ENCODE measurements at places on chromosomes 4 and X. TPM values are rescaled to one million over a fixed set of nuclear protein-coding genes. Genes with fewer than 3 reads are reported as not detected.

The MXRA5 gene
- polyA plus RNA-seq: not detected

The FANCB gene
- polyA plus RNA-seq: 2.6 TPM

The GPC4 gene
- polyA plus RNA-seq: 0.27 TPM

The MAGEA9 gene
- polyA plus RNA-seq: not detected

The C4orf51 gene
- not detected for polyA plus RNA-seq

The ARHGEF9 gene
- 0.84 TPM for polyA plus RNA-seq

The IL3RA gene
- polyA plus RNA-seq: 4.4 TPM

The LAMTOR3 gene
- polyA plus RNA-seq: 62.5 TPM

The SMIM10 gene
- polyA plus RNA-seq: 0.14 TPM

The SOWAHB gene
- polyA plus RNA-seq: not detected

The TMEM144 gene
- polyA plus RNA-seq: 1.5 TPM

The CCNA2 gene
- not detected for polyA plus RNA-seq

The DDX53 gene
- not detected for polyA plus RNA-seq

The DBET gene
- polyA plus RNA-seq: not detected

The DCLK2 gene
- polyA plus RNA-seq: not detected

The PAK3 gene
- polyA plus RNA-seq: not detected

The NALF2 gene
- polyA plus RNA-seq: not detected

The PWWP3B gene
- polyA plus RNA-seq: not detected

The CCNQ gene
- 27.3 TPM for polyA plus RNA-seq

The PCYT1B gene
- 0.15 TPM for polyA plus RNA-seq

The PLXNA3 gene
- not detected for polyA plus RNA-seq

The IL21 gene
- not detected for polyA plus RNA-seq

The TMEM35A gene
- not detected for polyA plus RNA-seq

The UGT2B10 gene
- polyA plus RNA-seq: not detected

The TLR1 gene
- polyA plus RNA-seq: 117 TPM

The CSAG2 gene
- polyA plus RNA-seq: not detected

The GPR119 gene
- not detected for polyA plus RNA-seq

The PAGE4 gene
- not detected for polyA plus RNA-seq

The COX7B2 gene
- polyA plus RNA-seq: not detected

The RIBC1 gene
- polyA plus RNA-seq: 0.25 TPM

The SHROOM3 gene
- not detected for polyA plus RNA-seq

The GRIA3 gene
- polyA plus RNA-seq: not detected

The FAT4 gene
- polyA plus RNA-seq: not detected

The RNF150 gene
- not detected for polyA plus RNA-seq

The TNIP3 gene
- polyA plus RNA-seq: not detected

The TACR3 gene
- not detected for polyA plus RNA-seq

The PLK4 gene
- 0.34 TPM for polyA plus RNA-seq

The F9 gene
- polyA plus RNA-seq: not detected

The NFKB1 gene
- 17.8 TPM for polyA plus RNA-seq

The FAM199X gene
- polyA plus RNA-seq: 5.0 TPM

The HSPA4L gene
- polyA plus RNA-seq: 0.04 TPM

The RRAGB gene
- 16.3 TPM for polyA plus RNA-seq

The CLDN22 gene
- not detected for polyA plus RNA-seq

The GAGE1 gene
- polyA plus RNA-seq: not detected

The SLITRK4 gene
- polyA plus RNA-seq: 4.7 TPM

The GABRB1 gene
- not detected for polyA plus RNA-seq

The OCRL gene
- 11.2 TPM for polyA plus RNA-seq

The SSX1 gene
- not detected for polyA plus RNA-seq

The GRPR gene
- 0.46 TPM for polyA plus RNA-seq

The SLC4A4 gene
- not detected for polyA plus RNA-seq

The DSPP gene
- not detected for polyA plus RNA-seq
